ENCODE measurements at places on chromosomes 2 and 18.

DNA sequence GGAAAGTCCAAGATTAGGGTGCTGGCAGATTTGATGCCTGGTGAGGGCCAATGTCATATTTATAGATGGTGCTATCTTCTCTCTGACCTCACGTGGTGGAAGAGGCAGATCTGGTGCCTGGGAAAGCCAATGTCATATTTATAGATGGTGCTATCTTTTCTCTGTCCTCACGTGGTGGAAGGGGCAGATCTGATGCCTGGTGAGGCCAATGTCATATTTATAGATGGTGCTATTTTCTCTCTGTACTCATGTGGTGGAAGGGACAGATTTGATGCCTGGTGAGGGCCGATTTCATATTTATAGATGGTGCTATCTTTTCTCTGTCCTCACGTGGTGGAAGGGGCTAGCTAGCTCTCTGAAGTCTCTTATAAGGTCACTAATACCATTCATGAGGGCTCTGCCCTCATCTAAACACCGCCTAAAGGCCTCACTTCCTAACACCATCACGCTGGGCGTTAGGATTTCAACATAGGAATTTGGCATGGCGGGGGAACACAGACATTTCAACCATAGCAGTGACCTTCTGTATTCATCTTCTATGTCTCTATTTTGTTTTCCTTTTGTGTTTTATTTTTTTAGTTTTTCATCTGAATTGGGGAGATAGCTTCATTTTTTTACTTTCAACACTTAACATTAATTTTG is 278.4 kb downstream of the SPAG16 start:
- no peak for DNase-seq

- DNase-seq, result no peak
These were observed 233.8 kb downstream of the LDLRAD4 start for GRCh38 chr18:13452388-13452811.

DNA sequence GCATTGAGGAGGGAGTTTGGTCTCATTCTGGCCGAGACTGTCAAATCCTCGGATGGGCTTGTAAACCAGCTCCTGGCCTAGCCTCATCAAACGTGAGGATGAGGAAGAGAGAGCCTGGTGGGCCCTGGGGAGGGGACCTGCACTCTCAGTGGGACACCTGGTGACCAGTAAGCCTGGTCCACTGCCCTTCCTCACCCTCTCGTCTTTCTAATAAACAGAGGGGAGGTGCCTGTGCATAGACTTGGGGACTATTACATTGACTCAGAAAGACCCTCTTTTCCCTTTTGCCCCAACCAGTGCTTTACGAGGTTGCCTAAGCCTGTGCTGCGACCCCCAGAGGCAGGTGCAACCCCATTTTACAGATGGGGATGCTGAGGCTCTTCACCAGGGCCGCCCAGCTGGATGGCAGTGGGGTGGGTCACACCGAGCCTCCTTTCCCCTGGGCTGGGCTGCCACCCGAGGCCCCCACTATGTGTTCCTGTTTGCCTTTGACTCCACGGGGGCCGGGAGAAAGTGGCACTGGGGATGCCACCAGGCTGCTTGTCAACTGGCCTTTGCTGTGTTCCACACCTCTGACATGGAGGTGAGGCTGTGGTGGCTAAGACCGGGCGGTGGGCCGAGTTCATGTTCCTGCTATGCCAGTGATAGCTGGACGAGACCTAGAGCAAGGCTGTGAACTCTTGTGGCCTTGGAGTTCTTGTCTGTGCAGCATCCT is 85.9 kb downstream of the GLI2 start:
- no peak for DNase-seq

DNA sequence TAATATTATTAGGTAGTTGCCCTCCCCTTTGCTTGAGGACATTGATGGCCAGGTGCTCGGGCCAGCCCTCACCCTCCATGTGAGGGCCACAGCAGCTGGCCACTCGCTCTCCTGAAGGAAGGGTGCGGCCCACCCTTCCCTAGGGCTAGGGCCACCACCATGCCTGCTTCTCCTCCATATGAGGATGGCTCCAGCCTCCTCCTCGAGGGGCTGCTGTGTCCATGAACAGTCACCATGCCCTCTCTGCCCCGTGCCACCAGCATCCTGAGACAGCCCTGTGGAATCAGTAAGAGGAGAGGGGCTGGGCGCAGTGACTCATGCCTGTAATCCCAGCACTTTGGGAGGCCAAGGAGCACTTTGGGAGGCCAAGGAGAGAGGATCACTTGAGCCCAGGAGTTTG is 2.4 kb downstream of the GPR17 start:
- no peak for DNase-seq

DNA sequence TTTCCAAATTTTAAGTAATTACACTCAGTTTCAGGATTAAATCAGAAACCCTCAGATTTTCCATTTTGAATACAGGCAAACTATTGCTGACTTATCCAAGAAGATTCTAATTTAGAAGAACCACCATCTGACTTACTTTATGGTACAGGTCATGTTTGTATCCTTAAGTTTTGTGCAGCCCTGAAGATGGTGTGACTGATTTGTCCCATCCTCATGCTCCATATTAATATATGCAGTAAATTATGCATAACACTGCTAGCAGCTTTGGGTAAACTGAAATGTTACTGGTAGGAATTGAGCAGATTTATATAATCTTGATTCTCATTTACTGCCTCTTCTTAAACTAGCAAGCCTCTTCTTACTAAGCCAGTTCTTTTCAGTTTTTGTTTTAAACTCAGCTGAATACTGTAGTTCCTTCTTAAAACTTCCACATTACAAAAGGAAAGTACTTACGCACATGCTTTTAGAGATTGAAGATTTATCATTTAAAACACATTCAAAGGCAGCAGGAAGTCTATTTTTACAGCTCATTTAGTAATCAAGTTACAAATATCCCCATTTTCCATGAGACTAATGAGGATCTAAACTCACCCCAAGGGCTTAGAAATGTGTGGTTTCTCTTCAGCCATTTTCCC is 25.7 kb downstream of the MEX3C start:
- no peak for DNase-seq

DNA sequence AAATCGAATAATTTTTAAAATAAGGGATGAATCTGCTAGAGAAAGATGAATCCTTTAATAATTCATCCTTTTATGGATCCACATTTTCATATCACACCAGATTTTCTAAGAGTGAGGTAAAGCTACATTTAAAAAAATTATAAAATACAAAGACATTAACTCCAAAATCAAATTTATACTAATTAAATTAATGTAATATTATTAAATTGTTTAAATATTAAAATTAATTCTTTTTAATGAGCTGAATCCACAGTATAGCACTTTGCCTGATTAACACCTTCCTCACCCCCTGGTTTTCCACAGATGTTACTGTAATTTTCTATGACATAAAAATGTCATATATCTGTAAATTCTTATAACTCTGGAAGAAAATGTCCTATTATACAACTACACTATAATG is 26.2 kb downstream of the ZRANB3 start:
- no peak for DNase-seq

DNA sequence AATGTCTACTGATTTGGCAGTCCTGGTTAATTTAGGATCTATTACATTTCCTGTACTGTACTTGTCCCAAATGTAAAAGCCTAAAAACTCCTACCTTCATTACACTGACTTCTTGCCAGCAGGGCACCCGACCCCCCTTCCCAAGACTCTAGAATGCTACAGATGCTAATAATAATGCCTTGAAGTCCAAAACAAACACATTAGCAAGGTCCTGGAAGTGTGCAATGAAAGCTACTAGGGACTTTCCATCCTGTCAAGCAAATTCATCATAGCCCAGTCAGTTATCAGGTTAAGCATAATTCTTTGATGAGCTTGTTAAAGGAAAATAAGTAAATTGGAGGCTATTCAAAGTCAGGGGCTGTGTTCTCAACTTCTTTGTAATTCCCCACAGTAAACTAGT is 115.3 kb upstream of the RBBP8 start:
- no peak for DNase-seq

DNA sequence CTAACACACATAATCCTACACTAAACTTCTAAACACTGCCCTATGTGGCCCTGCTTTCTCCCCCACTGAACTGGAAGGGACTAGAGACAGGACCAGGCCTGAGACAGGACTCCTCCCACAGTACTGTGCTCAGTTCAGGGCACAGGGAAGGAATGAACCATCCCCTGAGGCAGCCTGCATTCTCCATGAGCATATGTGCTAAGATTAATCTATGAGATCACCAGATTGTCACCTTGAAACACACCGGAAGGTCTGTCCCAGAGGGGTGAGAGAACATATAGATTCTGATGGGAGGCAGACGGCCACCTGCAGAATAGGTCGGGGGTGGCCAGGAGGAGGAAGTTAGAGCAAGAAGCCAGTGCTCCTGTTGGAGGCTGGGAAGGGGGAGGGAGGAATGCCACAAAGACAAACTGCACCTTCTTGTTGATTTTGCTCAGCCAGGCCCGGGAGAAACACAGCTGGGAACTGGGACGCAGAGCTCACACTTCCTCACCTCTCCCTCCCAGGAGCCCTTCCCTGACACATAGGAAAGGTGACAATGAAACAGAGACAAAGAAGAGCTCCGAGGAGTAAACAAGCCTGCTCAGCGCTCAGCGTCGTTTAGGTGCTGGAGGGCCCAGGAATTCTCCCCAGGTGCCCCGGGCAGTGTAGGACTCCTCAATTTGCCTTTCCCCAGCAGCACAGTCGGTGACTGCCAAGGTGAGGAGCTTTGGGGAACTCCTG is 52.1 kb downstream of the ZBTB7C start:
- no peak for DNase-seq

- no peak for DNase-seq
These were observed 9.8 kb downstream of the WDR43 start for GRCh38 chr2:28904295-28904694.

- no peak for DNase-seq
These were observed 265.4 kb downstream of the EN1 start for GRCh38 chr2:118582058-118582457.

DNA sequence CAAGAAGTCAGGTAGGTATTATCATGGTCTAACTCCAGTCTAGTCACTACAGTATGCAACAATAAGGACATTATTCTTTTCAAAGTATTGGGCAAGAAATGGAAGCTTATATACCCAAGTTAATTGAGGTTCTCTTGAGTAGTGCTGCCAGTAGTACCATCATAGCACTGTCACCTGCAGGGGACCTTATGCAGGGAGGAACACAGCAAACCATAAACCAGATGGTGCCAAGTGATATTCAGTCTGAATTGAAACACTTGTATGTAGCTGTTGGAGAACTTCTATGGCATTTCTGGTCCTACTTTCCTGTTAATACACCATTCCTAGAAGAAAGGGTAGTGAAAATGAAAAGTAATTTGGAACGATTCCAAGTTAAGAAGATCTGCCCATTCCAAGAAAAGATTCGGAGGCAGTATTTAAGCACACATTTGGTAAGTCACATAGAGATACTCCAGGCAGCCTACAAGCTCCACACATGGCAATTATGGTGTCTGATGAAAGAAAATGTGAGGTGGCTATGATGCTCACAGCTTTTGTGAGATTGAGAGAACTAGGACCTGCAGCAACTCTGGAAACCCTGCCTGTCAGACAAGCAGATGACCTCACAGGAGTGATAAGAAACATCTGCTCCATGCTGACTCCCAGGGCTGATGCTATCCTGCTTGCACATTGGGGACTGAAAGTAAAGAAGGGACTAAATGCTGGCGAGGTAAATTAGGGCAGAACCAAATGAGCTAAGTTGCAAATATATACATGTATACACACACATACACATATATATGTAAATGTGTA is 174.7 kb downstream of the MC4R start:
- no peak for DNase-seq

DNA sequence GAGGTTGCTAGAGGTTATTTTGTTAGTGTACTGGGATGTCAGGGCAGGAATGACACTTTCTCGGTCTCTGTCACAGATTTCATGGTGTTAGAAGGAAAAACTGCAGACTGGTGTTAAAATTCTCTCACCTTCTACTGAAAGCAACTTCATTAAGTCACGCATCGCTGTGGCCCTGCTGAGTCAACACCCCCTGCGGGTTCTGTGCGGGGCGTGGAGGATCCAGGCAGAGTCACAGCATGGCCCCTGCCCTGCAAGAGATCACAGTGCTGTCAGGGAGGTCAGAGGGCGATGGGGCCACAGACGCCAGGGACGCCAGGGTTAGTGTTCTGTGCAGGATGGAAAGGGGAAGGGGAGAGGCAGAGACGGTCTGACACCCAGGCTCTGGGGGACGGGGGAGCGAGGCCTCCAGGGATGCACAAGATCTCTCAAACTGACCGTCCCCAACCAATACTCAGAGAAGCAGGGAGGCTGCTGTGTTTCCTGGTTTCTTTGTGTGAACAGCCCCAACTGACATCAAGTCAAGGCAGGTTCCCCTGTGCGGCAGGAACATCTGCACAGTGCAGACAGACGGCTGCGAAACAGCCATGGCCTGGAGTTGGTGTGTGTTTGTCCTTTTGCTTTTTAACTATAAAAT is 354.9 kb upstream of the SALL3 start:
- no peak for DNase-seq

GRCh38 chr18:58026395-58026794 is 17.6 kb upstream of the NEDD4L start:
- DNase-seq, result no peak

GRCh38 chr2:144452169-144452988 is 67.5 kb downstream of the ZEB2 start:
- no peak for DNase-seq

GRCh38 chr2:25044990-25045389 is 3.1 kb downstream of the EFR3B start:
- DNase-seq, result no peak

GRCh38 chr2:168471163-168471475 is 15.0 kb downstream of the CERS6 start:
- DNase-seq, result no peak

DNA sequence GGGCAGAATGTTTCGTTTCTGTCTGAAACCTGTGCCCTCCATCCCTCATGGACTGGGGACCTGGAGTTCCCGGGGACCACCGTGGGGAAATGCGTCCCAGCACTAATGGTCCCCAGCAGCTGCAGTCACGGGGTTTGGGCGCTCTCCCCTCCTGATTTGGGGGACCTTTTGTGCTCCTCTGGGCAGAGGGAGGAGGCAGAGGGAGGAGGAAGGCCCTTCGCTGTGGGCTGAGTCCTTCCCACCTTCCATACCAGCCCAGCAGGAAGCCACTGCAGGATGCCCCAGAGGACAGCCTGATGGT is 3.2 kb downstream of the GPR35 start:
- DNase-seq, result no peak

GRCh38 chr2:113760400-113760799 is 4.0 kb upstream of the SLC35F5 start:
- DNase-seq, result no peak

DNA sequence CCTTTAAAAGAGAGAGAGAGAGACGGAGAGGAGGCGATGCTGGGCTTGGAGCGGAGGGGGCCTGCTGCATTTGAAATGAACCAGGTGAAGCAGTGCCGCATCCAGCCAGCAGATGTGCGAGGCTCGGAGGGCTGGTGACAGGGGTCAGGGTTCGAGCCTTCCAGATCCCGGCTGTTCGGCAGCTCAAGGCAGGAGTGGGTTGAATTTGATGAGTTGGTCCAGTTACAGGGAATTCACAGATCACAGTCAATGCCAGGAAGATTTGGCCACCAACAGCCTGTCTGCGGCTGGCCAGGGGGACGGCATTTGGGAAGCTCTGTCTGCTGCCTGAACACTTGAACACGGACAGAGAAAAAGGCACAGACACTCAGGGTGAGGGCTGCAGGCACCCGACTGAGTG is 48.6 kb downstream of the PTGR3 start:
- no peak for DNase-seq

GRCh38 chr2:149692961-149693396 is 105.4 kb upstream of the MMADHC start:
- no peak for DNase-seq

- no peak for DNase-seq
These were observed 710.3 kb upstream of the SOX11 start for GRCh38 chr2:4981802-4982409.

- DNase-seq, result no peak
These were observed 151.2 kb downstream of the PRPF40A start for GRCh38 chr2:152565884-152566727.

- DNase-seq, result no peak
These were observed 47.0 kb downstream of the IWS1 start for GRCh38 chr2:127479219-127479825.
